ENCODE measurements at places on chromosomes 3 and 15.

GRCh38 chr3:65473736-65474135, 565.0 kb downstream of the MAGI1 start:
- no peak for DNase-seq

DNA sequence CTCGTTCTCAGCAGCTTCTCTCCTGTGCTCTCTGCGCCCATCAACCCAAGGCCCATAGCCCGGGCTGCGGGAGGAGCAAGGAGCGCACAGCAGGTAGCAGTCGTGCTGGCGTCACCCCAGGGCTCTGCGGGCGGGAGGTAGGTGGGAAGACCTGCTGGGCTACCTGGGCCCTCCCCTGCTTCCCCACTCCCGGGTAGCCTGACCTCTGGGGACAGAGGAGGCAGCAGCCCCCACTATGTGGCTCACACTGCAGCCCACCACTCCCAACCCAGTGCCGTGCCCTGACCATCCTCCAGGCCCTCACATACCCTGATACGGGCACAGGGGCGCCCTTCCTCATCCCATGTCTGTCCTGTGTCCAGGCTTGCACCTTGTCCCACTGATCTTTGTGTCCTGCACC, 171.0 kb downstream of the NSMCE3 start:
- DNase-seq: no peak

- DNase-seq: no peak
These were observed 521 bp downstream of the IL5RA start for GRCh38 chr3:3109407-3110298.

GRCh38 chr3:24521420-24522145, 26.9 kb upstream of the THRB start:
- no peak for DNase-seq

DNA sequence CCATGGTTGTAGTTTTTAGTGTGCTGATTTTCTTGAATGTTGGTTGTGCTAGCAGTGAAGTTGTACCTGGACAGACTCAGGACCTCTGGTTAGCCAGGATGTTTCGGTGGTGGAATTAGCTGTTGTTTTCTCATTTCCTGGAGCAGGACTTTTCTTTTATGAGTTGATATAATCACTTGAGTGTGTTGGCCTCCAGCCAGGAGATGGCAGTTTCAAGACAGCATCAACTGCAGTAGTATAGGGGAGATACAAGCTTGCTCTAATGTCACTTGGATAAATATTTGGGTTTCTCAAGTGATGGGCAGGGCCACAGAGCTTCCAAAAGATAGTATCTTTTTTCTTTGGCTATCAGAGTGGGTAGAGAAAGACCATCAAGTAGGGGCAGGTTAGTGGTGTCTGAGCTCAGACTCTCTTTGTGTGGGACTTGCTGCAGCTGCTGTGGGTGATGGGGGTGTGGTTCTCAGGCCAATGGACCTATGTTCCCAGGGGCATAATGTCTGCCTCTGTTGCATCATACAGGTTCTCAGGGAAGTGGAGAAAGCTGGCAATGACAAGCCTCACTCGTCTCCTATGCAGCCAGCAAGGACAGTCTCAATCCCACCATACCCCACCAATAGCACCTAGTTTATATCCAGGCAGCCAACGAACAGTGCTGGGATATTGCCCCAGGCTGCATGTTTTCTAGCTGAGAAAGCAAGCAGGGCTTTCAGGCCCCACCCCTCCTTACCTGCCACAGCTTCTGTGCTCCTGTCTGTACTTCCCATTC, 14.6 kb upstream of the OR5K2 start:
- no peak for DNase-seq

- DNase-seq: no peak
These were observed 676.0 kb downstream of the EPHA3 start for GRCh38 chr3:89783341-89783927.

GRCh38 chr3:123332124-123332641, 116.7 kb downstream of the ADCY5 start:
- no peak for DNase-seq

DNA sequence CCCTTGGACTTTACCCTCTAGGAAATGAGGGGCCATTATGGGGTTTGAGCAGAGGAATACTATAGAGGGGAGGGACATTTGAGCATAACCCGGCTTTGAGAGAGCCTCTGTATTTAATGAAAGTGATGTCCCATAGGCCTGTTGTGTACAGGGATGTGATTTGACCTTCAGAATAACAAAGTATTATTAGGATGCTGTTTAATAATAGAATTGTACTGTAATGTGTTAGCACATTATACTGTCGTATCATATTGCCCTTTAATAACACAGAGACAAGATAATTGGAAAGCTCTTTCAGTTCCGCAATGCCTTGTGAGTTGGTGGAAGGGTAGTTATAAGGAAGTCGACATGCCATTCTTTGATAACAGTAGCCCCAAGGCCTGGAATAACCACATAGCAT, 328.3 kb downstream of the RYR3 start:
- DNase-seq: no peak

GRCh38 chr15:55282284-55282833, 7.3 kb downstream of the RAB27A start:
- no peak for DNase-seq

- DNase-seq: no peak
These were observed 152.7 kb downstream of the FEZF2 start for GRCh38 chr3:62220616-62221015.

- no peak for DNase-seq
These were observed 12.5 kb downstream of the EID1 start for GRCh38 chr15:48890375-48890972.

DNA sequence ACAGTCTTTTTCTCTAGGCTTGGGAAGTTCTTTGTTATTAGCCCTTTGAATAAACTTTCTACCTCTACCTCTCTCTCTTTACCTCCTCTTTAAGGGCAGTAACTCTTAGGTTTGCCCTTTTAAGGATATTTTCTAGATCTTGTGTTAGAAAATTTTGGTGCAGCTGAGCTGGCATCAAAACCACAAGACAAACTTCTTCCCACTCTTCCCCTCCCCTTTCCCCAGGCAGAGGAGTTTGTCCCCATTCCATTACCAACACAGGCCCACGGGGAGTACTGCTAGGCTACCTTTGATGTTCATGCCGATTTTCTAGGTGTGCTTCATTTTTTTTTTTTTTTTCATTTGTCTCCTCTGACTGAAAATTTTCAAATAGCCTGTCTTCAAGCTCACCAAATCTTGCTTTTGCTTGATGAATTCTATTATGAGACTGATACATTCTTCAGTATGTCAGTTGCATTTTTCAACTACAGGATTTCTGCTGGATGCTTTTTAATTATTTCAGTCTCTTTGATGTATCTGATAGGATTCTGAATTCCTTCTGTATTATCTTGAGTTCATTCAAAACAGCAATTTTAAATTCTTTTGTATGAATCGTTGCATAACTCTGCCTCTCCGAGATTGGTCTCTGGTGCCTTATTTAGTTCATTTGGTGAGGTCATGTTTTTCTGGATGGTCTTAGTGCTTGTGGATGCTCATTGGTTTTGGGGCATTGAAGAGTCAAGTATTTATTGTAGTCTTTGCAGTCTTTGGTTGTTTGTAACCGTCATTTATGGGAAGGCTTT, 112.0 kb downstream of the UBE2E2 start:
- no peak for DNase-seq

DNA sequence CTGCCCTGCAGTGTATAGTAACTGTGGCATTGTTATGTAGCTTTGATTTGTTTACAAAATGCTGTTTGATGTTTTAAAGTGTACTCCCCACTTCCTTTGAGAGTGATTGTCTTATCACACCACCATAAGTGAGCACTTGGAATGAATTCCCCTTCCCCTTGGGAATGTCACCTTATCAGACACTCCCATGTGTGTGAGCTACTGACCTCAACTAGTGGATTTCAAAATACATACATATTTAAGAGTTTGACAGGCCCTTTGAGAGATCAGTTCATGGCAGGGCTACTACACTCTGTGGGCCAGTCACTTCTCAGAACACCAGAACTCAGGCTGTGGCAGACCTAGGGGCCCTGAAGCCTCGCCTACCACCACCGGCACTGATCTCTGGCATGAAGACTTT, 547.6 kb downstream of the NR2F2 start:
- no peak for DNase-seq

GRCh38 chr3:114962189-114962588, 184.9 kb downstream of the ZBTB20 start:
- DNase-seq: no peak

DNA sequence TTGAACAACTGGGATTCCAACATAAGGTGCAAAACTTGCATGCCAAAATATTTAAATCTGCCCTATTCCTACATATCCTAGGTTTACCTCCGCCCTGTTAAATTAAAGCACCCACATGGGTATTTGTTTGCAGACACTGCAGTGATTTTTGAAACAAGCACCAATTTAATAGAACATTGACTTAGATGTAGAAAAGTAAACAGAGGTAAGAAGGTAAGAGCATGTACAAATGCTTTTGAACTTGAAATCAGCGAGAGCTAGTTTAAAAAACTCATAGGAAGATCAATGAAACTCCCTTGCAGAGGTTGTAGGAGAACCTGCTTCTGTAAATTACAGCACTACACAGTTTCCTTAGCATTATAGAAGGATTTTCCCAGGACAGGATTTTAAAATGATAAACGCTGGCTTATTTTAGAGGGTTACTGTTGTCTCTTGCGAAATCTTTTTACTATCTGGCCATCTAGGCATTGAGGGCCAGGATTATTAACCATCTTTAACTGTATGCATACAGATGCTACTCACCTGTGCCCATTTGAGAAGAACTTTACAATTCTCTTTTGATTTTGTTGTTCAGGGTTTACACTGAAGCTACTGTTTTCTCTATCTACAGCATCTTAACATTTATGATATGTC, 284.8 kb downstream of the FEZF2 start:
- DNase-seq: no peak

GRCh38 chr15:75902129-75902557, 1.5 kb upstream of the FBXO22 start:
- DNase-seq: no peak
